ENCODE measurements at places on chromosomes 12 and 14. TPM values are rescaled to one million over a fixed set of nuclear protein-coding genes. Genes with fewer than 3 reads are reported as not detected.

The SNRPF gene
- 45.1 TPM for total RNA-seq

The C12orf75 gene
- total RNA-seq, result 42.6 TPM

The SMAGP gene
- 1.5 TPM for total RNA-seq

The RPGRIP1 gene
- total RNA-seq, result 0.19 TPM

All from thymus (tissue), 14 donors.